ENCODE measurements at places on chromosomes 5 and 9.
A peak's percentile ranks its signal among the peaks of the same experiment; 100 is the strongest.

DNA sequence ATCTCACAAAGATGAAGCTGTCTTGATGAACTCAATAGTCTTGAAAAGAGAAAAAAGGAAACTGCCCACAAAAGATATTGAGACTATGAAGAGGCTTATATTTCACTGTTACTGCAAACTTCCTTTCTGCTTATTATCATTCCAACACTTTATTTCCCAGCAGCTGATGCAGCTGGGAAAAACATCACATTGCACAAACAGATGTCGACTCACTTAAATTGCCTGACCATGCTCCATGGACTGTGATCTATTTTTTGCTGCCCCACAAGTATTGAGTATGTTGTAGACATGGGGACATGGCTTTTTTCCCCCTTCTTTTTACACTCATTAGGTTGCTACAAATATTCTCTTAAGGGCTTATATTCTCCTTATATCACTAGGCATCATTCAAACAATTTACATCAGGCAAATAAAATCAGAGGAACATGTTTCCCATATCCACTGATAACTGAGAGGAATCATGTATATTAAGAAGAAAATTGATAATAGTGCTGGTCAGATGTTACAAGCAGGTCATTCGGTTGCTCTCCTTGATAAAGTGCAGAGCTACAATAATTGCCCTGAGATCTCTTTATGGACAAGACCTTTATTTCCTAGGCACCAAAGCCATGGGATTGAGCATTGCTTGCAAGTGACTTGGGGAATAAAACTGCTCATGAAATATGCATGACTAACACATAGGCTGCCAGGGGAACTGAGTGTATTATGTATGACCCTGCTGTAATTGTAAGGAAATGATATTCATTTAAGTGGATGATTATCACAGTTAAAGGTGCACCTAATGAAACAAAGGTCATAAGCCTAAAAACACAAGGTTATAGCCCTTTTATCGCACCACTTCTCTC is 509.9 kb downstream of the ZNF608 start:
- DNase-seq: peak; percentile 53

GRCh38 chr9:87678650-87679355 is 47.1 kb upstream of the CTSL start:
- peak; percentile 90 for DNase-seq

DNA sequence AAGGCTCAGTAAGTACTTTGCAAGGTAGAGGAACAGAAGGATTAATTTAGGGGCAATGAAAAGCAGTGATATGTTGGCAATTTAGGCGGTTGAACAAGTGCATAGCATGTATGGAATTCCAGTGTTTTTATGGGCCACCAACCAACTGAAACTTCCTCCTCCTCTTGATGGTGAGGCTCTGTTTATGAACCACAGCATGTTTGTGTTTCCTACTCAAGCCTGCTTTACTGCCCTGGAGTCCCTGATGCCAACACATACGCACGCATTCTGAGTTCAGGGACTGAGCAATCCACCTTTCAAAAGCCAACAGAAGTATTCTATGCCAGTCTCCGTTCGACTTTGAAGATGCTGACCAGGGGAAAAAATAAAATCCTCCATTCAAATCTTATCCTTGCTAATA is 417.5 kb downstream of the EFNA5 start:
- DNase-seq: no peak

DNA sequence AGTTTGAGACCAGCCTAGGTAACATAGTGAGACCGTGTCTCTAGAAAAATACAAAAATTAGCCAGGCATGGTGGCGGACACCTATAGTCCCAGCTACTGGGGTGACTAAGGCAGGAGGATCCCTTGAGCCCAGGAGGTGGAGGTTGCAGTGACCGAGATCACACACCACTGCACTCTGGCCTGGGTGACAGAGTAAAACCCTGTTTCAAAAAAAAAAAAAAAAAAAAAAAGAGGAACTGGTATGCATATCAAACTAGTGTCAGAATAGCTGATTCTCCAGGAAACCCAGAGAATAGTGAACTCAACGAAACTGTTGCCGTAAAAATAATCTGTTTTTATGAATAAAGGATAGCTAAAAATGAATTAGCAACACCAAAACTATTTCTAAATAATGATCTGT is 126.6 kb upstream of the BASP1 start:
- DNase-seq: no peak

DNA sequence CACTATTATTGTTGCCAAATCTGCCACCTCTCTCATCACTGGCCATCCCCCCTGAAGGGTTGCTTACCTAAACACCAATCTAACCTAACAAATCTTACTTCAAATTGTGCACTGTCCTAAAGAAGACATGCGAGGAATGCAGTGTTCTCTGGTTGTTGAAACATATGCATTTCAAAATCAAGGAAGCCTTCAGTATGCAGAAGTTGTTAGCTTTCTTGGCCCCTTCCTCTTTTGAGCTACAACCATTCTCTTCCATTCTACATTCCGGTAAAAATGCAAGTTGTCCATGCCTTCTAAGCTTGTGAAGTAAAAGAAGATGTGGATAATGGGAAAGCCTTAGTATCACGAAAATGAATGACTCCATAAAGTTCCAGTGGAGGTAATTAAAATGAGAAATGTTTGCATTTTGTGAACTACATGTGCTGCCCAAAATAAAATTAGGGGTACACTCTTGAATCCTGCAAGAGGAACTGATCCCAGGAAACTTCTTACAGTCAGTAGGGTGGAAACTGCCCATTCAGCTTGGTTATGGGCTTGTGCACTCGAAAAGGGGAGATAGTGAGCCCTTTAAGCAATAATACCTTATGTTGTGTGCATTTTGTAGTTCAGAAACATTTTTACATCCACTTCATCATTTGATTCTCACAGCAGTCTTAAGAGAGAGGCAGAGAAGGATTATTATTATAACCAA is 77.6 kb upstream of the ADRB2 start:
- no peak for DNase-seq

DNA sequence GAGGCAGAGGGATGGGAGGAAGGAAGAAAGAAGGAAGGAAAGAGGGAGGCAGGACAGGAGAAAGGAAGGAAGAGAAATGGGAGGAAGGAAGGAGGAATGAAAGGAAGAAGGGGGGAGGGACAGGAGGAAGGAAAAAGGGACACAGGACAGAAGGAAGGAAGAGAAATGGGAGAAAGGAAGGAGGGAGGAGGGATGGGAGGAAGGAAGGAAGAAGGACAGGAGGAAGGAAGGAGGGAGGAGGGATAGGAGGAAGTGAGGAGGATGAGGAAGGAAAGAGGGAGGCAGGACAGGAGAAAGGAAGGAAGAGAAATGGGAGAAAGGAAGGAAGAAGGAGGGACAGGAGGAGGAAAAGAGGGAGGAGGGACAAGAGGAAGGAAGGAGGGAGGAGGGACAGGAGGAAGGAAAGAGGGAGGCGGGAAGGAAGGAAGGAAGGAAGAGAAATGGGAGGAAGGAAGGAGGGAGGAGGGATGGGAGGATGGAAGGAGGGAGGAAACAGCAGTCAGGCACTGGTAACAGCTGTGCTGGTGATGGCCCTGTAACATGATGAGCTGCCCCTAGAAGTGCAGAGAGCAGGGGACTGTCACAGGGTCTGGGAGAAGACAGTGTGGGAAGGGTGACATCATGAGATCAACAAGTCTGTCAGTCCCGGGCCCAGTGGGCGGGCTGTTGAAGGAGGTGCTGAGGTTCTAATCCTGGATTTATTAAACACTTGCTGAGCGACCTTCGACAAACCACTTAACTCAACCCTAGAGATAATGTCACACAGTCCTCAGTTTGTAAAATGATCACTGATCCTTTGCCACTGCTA is 10.7 kb upstream of the IRX1 start:
- DNase-seq: no peak

DNA sequence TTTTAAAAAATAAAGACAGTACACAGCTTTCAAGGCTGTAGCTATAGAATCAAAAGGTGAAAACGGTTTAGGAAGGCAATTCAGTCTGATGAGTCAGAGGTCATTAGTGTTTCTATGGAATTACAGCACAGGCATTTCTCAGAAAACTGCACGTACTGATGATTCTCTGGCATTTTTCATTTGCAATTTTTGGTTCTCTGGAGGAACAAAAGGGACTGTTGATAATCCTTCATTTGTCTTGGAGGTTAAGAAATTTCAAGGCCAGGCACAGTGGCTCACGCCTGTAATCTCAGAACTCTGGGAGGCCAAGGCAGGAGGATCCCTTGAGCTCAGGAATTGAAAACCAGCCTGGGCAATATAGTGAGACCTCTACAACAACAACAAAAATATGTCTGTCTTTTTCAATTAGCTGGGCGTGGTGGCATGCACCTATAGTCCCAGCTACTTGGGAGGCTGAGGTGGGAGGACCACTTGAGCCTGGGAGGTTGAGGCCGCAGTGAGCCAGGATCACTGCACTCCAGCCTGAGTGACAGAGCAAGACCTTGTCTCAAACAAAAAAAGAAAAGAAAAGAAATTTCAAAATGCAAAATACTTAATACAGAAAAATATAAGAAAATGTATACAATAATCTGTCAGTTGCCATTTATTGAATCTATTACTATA is 27.3 kb downstream of the NR6A1 start:
- no peak for DNase-seq

DNA sequence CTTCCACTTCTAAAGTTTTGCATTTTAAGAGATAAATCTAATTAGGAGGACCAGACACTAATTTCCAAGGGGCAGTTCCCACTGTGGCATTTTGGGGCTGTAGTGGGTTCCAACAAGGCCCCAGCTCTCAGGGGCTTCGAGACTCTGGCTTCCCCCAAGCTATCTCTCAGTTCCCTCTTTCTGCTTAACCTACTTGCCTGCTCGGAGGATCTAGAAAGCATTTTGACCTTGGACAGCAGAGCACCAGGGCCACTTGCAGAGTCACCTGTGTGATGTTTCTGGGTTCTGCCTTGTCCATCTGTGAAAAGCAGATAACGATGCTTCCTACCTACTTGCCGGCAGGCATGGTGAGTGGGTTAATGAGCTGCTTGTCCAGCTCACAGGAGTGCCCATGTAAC is 175.4 kb downstream of the MED10 start:
- DNase-seq: no peak

GRCh38 chr9:5778805-5779204 is 54.1 kb downstream of the ERMP1 start:
- peak; percentile 31 for DNase-seq

- DNase-seq: no peak
Measured at GRCh38 chr9:124760719-124761118, 10.4 kb downstream of the NR6A1 start.

GRCh38 chr9:8963885-8964284 is 1164.3 kb upstream of the DMAC1 start:
- DNase-seq: no peak

DNA sequence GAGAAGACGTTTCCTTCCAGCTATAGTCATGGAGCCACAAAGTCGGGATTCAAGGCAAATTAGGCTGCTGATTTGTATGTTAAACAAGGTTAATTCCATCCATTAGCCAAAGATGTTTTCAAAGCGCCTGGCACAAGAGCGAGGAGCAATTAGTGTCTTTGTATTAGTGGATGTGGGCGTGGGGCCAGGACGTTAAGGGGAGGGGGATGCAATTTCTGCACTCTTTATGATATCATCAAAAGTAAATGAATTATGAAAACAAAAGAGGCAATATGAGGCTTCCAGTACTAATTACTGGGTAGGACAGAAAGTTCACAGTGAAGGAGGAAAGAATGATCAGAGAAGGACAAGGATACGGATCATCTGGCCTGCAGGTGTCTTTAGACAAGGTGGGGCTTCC is 230.9 kb upstream of the MSX2 start:
- no peak for DNase-seq

DNA sequence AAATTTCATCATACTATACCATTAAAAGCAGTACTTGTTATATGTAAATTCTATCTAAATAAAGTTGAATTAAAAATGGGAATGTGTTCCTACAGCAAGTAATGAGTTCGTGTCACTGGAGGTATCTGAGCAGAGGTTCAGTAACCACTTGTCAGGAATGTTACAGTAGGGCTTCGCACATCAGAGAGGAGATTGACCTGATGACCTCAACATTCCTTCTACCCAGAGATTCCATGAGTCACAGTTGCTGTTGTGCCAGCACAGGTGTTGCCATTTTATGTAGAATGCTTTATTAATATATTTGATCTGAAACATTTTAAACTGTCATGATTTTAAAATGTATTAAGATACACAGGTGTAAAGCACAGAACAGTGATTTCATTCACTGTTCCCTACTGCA is 60.3 kb downstream of the STX17 start:
- peak; percentile 33 for DNase-seq

- no peak for DNase-seq
Measured at GRCh38 chr5:81665795-81666194, 85.1 kb downstream of the SSBP2 start.

DNA sequence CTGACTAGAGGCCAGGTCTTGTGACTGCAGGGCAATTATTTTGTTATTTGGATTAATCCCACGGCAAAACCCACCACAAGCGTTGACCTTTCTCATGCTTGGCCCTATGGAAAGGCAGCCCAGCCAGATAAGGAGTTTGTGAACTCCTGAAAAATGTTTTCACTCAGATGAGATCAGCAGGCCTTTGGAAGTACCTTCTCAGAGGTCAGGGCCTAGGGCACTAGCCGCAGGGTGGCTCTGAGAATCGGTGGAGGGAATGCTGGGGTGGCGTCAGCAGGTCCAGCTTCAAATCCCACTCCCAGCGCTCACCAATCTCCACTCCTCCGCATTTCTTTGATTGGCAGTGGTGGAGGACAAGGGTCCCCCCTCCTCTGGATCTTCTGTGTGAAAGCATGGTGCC is 194.4 kb downstream of the GADD45G start:
- DNase-seq: no peak

DNA sequence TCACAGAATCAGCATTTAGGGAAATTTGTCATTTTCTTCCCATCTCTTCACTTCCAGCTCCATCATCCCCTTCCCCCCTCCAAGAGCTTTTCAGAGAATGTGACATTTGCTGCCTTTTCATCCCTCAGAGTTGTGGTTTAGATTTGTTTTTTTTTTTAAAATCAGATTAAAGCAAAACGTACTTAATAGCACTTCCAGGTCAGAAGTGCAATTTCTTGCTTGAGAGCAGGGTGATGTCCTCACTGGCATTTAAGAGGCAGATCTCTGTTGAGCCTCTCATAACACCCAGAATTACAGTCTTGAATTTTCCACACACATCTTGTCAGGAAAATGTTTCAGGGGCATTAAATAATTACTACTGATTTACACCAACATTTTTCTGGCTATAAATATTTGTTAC is 236.8 kb upstream of the VLDLR start:
- no peak for DNase-seq

DNA sequence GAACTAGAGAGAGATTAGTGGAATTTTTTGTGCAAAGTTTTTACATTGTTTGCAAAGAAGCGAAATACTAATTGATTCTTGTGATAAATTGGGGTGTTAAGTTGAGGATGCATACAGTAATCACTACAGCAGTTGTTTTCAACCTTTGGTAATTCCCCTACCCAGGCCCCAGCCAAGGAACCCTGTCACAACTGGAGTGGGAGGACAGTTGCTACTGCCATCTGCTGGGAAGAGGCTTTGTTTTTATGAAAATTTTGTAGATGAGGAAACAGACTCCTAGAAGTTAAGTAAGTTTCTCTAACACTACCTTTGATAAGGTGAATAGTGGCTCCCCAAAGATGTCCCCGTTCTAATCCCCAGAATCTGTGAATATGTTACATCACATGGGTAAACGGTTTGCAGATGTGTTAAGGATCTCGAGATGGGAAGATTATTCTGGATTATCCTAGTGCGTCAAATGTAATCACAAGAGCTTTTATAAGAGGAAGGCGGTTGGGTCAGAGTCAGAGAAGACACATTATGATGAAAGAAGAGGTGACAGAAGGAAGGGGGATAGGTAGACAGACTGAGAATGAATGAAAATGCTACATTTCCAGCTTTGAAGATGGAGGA is 34.0 kb upstream of the PPP1R2B start:
- DNase-seq: peak; percentile 48

Data from eye (tissue), 1 donor.